ENCODE measurements at places on chromosomes 6 and 20.

- DNase-seq: no peak
These were observed 150.6 kb upstream of the AGPAT4 start for GRCh38 chr6:161424421-161424820.

DNA sequence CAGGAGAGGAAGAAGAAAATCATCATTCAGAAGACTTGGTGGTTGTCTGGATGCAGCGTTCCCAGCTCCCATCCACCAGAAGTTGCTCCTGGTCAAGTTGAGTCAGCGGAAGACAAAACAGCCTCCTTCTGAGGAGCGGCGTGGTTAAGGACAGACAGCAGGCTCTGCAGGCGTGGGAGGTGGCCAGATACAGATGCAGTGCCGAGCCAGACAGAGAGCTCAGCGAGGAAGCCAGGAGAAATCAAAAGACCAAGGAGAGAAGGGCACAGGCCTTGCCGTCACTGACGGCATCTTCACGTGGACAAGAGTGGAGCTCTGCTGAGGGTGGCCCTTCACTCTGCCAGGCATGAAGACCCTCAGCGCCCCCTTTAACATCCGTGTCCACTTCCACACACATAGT, 158.5 kb downstream of the THBS2 start:
- peak; percentile 66 for DNase-seq

DNA sequence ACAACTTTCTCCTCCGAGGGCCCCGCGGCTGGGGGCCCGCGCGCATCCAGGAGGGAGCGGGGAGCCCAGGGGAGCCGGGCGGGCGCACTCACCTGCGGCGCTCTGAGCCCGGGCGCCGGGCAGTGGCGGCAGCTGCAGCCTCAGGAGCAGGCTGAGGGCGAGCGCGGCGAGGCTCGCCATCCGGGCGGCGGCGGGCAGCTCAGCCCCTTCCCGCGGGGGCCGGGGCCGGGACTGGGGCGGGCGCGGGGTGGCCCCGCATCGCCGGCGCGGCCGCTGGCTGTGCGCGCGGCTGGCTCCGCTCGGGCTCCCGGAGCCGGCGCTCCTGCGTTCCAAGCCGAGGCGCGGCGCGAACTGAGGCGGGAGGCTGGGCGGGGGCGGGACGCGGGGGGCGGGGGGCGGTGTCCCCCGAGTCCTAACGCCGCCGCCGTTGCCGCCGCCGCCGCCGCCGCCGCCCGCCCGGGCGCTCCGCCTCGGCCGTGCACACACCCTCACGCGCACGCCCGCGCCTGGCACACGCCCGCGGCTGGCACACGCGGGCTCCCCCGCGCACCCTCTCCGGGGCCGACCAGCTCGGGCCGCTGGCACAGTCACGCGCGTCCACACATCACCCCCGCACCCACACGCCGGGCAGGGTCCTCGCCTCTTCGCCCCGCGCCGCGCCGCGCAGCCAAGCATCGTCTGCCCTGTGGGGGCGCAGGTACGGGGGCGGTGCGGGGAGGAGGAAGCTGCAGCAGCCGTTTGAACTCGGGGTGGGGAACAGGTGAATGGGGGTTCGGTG, at the start of gene PTPRT:
Gene PTPRT (minus strand): TSS at position 353 of the 778 bp plus-strand sequence. CDS start 173 bp downstream, at position 180.
- no peak for DNase-seq

DNA sequence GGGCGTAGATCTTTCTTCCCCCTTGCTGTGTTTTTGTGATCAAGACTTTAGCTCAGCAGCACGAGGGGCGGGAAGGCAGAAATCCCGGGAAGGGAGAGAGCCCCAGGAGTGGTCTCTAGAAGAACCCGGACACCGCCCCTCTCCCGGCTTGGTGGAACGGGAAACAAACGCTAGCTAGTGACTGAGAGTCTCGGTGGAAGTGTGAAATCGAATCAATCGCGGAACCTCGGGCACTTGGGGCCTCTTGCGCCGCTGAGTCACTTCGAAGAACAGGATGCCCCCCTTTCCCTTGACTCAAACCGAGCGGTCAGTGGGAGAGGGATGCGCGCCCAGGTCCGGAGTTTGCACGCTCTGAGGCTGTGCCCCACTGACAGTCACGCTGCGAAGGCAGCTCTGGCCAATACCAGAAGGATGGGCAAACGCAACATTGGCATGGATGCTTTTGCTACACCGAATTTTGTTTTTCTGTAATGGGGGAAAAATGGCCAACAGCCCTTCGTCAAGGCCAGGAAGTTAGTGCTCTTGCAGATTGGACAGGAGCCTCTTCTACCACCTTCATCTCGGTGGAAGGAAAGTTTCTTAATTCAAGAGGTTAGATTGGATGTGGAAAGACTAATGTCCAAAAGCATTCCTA, 1.6 kb upstream of the OLIG3 start:
- DNase-seq: no peak

DNA sequence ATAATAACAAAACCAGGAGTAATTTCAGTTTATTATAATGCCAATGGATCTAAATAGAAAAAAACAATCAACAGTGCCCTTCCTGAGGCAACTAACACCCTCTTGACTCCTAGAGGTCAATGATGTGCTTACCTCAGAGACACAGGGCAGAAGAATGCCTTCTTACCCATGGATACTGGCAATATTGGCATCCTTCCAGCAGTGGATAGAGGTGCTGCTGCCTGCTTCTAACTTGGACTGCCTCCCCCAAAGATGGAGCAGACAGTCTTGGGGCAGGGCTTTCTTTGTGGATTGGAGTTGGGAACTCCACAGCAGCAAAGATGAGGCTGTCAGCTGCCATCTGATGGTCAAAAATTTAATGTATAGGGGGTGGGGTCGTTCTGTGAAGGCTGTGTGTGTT, 78.7 kb downstream of the AK9 start:
- DNase-seq: no peak
